Central memory CD4-positive, alpha-beta T cell (primary cell): ENCODE measurements at places on chromosomes 4 and X.

DNA sequence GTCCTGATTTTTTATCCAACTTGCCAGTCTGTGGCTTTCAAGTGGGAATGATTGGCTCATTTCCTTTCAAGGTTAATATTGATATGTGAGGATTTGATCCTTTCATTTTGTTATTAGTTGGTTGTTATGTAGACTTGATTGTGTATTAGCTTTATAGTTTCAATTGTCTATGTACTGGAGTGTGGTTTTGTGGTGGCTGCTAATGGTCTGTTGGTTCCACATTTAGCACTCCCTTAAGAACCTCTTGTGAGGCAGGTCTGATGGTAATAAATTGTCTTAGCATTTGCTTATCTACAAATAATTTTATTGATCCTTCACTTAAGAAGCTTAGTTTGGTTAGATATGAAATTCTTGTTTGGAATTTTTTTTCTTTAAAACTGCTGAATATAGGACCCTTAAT, 190.6 kb downstream of the CPXCR1 start:
- no peak for DNase-seq

DNA sequence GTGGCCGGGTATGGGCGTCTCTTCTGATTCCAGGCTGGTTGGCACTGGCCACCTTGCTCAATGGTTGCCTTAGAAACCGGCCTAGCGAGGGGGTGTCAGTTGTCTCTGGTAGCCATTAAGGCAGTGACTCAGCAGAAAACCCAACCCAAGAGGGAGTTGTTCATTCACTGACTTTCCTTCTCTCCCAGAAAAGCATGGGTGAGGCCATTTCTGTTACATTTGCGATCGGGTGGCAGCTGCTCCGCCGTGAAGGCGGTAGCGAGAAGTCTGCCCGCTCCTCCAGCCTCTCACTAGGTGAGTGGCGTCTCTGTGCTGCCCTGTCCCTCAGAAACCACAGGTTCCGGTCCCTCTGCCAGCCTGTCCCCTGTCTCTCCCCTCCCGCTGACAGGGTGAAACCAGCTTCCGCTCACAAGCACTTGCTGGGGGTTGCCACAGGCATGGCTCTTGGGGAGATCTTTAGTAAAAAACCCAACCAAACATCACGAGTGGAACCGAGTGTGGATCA, 17.4 kb downstream of the IRAK1 start:
- peak; percentile 28 for DNase-seq

DNA sequence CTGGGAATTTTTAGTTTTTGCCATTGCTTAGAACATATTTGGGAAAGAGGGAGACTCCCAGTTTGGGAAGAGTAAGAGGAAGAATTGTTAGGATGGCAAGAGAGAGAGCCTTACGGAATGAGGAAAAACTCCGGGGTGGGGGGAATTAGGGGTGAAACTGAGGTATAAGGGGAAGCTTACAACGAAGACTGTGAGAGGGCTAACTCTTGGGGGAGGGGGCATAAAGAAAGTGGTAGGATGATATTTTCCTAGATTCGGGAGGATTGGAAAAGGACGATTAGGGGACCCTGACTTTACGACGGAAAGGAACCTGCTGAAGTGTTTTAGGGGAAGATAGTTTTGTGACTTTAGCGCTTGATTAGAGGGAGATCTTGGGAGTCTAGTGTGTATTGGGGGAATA, 86.2 kb upstream of the HPRT1 start:
- DNase-seq, result no peak

DNA sequence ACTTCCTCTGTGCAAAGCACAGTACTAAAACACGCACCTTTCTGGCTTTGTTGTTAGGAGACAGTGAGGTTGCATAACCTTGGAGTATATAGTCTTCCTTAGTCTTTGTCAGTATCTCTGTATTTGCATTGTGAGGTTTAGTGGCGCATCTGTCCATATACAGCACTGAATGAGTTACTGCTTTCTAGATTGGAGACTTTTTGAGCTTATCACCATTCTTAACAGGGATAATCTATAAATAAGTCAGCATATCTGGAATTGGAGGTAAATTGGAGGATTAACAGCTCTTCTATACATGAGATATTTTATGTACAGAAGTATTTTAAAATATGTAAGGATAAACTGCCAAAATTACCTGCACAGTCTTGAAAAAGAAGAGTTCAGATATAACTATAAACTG, 4.3 kb downstream of the FHDC1 start:
- DNase-seq, result no peak

- DNase-seq, result no peak
These were observed at the start of gene SMIM10L2A for GRCh38 chrX:135421932-135422809. SMIM10L2A (plus strand) TSS chrX:135421944; CDS start chrX:135422132, 188 bp downstream.

- no peak for DNase-seq
These were observed 156.0 kb downstream of the UGT8 start for GRCh38 chr4:114754616-114755015.
